ENCODE measurements at places on chromosomes 2 and 18.

DNA sequence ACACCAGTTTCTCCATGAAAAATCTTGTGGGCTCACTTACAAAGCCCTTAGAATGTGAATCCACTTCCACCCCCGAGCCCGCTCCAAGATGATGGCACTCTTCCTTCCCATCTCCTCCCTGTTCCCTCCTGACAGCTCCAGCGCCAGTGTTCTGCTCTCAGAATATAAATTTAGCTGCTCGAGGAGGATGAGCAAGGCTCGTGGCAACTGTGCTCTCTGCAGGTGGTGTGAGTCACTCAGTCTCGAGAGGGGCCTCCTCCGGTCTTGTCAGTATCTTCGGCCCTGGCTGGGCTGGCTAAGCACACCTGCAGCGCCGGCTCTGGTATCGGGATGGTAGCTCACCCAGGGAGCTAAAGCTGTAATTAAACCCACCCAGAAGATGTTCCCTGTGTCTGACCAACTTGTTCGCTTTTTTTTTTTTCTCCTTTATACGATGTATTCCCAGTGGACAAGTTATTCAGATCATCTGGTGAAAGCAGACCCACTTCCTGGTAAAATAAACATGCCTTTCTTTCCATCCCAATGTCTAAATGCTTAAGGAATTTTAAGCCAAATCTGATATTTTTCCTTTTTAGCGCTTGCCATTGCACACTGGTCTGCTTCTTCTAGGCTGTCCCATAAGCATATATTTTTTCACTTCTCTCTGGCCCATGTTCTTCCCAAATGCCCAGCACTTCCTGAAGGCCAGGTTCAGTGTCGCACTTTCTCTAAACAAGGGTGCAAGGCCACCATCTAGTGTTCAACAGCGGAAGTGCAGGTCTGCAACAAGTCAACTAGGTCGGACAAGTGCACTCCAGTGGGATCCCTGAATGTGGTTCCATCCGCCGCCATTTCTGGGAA lies 31.4 kb upstream of the YPEL5 start:
- peak; percentile 81 for DNase-seq

DNA sequence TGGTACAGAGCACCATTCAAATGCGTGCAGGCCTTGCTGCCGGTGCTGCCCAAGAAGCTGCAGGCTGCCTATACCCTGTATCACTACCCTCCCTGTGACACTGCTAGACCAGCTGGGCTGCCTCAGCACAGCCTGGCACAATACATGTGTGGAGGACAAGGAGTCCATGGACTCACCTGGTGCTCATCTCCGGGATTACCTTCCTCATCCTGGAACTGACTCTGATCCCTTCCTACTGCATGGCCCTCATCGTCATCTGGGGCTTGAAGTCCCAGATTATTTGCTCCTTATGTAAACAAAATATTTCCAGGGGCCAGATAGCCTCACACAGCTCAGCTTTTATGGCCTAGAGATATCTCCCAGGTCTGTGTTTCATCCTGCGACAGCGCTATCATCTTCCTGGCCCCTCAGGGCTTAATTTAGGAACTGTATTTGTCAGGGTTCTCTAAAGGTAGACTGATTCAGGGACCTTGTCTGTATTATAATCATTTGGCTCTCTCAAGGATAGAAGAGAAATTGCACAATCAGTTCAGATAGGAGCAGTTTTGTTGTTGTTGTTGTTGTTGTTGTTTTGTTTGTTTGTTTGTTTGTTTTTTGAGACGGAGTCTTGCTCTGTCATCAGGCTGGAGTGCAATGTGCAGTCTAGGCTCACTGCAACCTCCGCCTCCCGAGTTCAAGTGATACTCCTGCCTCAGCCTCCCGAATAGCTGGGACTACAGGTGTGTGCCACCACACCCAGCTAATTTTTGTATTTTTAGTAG lies 42.9 kb downstream of the WDR75 start:
- DNase-seq, result no peak

DNA sequence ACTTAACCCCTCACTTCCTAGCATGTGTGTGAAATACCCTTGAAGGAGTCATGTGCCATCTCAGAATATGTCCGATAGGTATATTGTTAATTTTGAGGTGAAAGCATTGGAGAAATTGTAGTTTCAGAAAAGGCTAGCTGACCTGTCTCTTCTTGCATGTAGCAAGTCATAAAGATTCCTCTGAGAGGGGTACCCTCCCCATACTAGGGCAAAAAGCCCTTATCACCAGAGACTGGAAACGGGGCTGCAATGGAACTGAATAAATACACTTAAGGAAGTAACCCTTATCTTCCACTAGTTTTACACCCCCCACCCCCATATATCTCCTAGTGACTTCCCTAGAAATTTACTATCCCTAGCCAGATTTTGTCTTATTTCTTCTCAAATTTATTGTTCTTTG lies 1.8 kb upstream of the SF3B6 start:
- DNase-seq, result no peak

DNA sequence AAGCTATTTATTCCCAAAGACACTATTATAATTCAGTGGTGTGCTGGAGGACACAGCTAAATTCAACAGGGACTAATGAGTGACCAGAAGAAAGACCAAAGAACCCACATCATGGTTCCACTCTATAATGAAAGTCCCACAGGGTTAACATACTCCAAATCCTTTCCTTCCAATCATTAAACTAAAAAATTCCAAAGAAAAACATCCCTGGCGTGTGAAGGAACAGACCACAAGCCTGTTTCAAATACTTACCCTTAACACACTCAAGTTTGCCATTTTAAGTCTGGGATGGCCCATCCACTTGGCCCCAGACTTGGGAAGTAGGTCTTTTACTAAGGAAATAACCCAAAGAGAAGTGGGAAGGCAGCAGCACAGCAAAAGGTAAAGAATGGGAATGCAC lies 150.1 kb upstream of the CCDC150 start:
- DNase-seq, result peak; percentile 30

DNA sequence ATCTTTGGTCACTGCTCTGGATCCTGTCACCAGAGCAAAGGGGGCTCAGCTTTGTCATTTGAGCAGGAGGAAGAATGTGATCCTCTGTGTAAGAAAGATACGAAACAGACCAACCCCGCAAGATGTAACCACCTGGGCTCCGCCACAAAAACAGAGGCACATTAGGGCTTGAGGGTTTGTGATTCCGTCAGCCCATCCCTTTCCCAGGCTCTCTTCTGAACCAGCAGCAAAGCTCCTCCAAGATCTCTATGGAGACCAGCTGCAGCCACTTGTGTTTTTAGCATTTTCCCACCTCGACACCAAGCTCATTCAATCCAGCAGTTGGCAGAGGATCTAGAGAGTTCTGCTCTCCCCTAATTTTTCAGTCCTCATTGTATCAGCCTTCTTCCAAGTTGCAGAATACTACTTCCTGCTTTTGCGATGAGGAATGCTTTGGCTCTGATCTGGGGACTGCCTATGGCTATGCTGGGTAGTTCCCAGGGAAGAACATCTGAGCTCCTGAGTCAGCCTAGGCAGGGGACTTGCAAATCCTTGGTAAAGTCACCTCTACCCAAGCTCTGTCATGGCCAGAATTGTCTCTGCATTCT lies 139.6 kb upstream of the RAB12 start:
- DNase-seq, result peak; percentile 72

DNA sequence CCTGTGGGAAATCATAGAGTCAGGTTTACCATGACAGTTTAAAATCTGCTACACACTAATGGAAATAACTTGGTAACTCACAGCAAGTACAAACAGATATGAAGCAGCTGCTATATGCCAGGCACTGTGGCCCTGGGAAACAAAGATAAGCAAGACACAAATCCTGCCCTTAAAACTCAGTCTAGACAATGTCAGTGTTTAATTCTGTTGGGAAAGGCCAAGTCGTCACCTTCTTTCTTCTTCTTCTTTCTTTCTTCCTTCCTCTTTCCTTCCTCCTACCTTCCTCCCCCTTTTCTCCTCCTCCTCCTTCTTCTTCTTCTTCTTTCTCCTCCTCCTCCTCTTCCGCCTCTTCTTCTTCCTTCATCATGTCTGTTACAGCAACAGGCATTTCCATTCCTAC lies 26.8 kb downstream of the PLEK start:
- DNase-seq, result no peak

GRCh38 chr2:222548992-222549391 lies 106.9 kb downstream of the FARSB start:
- DNase-seq, result no peak

DNA sequence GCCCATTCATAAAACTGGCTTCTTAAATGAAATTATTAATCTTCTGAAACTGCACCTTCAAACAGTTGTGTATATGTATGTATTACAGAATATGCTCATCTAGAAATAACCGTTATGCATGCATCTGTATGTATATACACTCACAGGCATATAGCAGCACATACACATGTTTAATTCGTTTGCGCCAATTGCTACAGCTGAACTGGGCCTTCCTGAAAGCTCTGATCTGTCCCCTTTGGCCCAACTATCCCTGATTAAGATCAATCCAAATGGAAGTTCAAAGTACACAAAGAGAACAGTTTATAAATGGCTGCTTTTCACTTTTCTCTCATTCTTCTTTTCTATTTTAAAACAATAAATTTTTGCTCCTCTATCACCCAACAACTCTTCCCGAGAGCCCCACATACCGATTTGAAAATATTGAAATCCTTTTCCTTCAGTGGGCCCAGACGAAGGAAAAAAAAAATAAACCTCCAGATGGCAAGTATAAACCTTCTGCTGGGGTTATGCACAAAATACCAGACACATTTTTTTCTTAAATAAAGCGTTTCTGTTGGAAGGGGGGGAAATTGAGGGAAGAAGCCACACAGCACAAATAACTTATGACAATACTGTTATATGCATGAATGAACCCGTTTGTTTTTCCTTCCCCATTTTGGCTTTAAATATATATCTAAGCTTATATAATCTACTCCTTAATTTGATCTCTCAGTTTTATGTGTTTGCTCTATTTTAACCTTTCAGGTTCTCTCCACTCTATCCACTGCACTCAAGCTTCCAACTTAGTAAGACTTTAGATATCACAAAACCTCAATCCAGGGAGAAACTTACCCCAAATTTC lies 267.3 kb downstream of the TCF4 start:
- no peak for DNase-seq

DNA sequence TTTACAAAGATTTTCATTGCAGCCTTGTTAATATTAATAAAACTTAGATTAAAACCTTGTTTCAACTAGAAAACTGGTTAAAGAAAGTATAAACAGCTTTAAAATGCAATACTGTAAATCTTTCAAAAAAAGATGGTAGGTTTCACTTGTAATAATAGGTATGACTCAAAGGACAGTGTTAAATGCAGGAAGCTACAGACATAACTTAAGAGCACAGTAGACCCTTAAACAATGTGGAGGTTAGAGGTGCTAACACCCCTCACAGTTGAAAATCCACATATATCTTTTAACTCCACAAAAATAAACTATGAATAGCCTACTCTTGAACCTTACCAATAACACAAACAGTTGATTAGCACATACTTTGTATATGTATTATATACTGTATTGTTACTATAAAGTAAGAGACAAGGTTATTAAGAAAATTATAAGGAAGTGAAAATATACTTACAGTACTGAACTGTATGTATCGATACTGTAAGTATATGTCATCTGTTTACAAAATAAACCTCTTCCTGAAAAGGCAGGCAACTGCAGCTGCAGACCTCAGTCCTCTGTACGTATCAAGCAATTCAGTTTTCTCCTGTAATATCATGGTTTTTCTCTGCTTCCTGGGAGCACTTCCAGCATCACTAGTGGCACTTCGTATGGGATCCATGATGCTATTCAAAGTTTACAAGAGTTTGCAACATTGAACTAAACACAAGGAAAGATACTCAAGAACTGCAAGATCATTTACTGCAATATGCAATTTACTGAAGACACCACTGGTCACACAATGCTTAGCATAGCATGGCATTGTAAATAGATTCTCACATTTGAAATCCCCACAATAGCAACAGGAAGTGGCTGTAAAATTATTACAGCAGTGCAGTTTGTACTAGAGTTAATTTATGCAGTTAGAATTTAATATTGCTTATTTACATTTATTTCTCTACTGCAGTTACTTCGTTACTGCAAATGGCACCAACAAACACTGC lies 610.5 kb upstream of the LRRTM4 start:
- DNase-seq, result no peak

DNA sequence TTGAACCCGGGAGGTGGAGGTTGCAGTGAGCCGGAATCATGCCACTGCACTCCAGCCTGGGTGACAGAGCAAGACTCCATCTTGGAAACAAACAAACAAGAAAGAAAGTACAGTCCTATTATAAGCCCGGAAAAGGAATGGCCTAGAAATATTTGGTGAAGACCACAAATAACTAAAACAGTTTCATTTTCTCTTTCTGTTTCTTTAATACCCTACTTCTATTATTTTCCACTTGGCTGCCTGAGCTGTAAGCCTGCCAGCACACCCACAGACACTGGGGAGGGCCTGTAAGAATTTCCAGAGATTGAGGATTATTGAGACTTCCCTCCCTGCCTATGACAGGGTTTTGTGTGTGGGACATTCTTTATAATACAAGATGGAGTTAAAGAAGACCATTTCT lies 188.0 kb upstream of the DCC start:
- DNase-seq, result no peak

- DNase-seq, result no peak
Measured at GRCh38 chr2:209411296-209411695, 12.6 kb upstream of the MAP2 start.

- DNase-seq, result no peak
Measured at GRCh38 chr2:7982054-7982453, 699.8 kb upstream of the ID2 start.

DNA sequence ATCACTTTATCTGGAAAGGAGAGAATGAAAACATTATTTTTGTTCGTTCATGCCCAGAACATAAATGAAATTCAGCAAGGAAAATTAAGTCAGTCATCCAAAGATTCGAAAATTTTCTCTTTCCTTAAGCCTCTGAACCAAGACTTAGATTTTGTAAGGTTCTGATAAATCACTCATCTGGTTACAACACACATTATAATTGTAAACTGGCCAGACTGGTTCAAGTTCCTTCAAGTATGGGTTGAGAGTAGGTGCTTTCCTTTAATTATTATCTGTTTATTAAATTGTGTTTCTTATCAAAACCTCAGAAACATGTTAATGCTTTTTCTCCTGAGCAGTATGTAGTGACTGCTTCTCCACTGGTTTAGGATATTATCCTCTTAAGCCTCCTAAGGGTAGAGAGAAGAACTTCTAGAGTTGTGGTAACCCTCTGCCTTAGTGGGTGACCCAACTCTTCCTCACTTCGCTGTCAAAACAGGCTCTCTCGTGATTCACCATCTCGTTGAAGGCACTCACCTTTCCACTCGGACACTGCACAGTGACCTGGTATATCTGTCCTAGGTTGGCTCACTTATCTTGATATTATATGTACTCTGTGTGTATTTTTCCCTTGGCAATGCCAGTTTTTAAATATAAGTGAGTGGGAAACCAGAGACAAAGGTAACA lies 325.9 kb downstream of the PAX3 start:
- no peak for DNase-seq

DNA sequence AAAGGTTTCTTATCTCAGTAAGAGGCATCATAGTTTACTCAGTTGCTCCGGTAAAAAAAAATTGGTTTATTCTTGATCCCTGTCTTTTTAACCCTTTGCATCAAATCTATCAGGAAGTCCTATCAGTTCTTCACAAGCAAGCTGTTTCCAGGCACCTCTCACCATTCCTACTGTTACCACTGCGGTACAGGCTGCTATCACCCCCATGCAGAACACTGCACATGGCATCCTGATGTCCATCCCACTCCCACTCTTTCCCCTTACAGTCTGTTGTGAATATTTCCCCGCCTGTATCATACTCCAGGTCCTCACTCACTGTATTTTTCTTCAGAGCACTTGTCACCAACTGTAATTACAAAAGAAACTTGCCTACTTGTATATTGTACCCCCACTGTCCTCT lies 5.3 kb upstream of the CNRIP1 start:
- no peak for DNase-seq
